ENCODE measurements at places on chromosomes 3 and 15.

GRCh38 chr15:83496766-83497165 lies 49.6 kb downstream of the SH3GL3 start:
- DNase-seq, result no peak

DNA sequence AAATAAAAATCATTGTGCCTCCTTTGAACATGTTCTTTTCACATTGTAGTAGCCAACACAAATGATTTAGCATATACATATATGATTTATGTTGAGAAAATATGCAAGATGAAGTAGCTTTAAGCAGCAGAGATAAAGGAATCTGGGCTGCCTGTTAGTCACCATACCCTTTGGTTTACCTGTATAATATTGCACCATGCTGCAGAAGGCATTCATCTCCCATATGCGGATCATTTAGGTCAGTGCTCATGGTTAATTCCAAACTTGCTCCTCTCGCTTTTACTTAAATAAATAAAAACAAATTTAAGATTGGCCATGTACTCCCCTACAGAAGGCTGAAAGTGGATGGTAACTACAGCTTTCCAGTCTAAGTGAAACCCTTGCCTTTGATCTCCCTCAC lies 86.7 kb upstream of the TBL1XR1 start:
- DNase-seq, result no peak

DNA sequence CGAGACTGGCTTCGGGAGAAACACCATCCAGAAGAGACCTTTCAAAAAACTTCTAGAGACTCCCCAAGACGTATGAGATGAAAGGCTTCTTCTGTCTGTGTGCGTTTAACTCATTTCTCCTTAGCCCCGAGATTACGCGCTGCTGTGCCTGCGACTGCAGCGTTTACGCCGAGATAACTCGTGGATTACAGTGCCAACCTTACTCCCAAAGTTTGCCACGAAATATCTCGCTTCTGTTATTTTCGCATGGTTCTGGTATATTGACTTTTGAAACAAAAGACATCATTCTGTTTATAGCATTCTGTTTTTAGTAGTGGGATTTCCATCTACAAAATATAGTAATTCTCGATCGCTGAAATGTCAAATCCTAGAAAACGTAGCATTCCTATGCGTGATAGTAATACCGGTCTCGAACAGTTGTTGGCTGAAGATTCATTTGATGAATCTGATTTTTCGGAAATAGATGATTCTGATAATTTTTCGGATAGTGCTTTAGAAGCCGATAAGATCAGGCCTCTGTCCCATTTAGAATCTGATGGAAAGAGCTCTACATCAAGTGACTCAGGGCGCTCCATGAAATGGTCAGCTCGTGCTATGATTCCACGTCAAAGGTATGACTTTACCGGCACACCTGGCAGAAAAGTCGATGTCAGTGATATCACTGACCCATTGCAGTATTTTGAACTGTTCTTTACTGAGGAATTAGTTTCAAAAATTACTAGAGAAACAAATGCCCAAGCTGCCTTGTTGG lies 467 bp downstream of the PGBD4 start:
- no peak for DNase-seq

DNA sequence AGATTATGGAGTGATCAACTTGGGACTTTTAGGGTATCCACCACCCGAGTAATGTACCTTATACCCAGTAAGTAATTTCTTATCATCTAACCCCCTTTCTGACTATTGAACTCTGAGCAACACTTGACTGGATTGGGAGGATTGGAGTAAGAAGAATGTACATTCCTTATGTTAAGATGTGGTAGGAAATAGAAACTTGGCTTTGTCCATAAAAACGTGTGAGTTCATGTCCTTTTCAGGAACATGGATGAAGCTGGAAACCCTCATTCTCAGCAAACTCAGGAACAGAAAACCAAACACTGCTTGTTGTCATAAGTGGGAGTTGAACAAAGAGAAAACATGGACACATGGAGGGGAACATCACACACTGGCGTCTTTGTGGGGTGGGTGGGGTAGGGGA lies 112.3 kb downstream of the PTPRG start:
- no peak for DNase-seq

DNA sequence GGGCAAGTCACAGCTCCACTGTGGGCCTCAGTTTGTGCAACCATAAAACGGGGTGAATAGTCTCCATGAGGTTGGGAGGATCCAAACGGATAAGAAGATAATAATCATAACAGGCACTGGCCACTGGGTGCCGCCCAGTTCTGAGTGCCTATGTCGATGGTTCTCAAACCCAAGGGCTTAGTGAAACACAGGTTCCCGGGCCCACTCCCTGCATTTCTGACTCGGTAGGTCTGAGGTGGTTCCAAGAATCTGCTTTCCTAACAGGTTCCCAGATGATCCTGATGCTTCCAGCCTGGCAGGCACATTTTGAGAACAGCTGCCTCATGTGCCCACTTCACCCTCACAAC lies 21.2 kb downstream of the ALS2CL start:
- peak; percentile 4 for DNase-seq

DNA sequence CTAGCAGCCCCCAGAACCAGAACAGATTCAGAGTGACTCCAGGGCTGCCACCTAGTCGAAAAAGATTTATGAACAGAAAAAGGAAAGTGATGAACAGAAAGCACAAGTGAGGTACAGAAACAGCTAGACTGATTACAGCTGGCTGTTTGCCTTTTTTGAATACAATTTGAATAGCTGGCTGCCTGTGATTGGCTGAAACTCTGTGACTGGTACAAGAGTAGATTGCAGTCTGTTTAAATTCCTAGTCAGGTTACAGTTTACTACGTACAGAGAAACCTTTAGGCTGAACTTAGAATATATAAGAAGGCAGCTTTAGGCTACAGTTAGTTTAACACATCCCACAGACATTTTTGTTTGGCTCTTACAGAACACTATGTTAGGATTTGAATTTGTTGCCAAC lies 10.0 kb downstream of the CCDC13 start:
- DNase-seq, result no peak

All from femur (tissue), 1 donor.